ENCODE measurements at places on chromosomes 7 and 10.
A peak's percentile ranks its signal among the peaks of the same experiment; 100 is the strongest.

GRCh38 chr10:79390057-79390456 lies 42.8 kb downstream of the PPIF start:
- DNase-seq = no peak

GRCh38 chr10:94193466-94193924 lies 169.2 kb downstream of the NOC3L start:
- no peak for DNase-seq

DNA sequence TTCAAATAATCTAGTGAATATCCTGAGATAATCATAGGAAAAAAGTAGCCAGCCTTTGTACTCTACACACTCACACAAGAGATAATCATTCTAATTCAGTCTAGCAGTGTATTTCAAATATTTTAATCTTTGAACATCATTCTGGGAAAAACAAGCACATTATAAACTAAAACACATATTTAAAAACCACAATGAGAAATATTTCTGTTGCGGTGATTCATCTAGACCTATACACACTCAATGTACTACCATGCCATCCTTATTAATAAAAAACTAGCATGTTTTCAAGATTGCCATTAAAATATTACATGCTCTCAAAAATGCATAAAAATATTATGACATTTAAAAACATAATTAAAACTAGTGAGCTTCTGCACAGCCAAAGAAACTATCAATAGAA lies 11.8 kb downstream of the COG5 start:
- DNase-seq = no peak

DNA sequence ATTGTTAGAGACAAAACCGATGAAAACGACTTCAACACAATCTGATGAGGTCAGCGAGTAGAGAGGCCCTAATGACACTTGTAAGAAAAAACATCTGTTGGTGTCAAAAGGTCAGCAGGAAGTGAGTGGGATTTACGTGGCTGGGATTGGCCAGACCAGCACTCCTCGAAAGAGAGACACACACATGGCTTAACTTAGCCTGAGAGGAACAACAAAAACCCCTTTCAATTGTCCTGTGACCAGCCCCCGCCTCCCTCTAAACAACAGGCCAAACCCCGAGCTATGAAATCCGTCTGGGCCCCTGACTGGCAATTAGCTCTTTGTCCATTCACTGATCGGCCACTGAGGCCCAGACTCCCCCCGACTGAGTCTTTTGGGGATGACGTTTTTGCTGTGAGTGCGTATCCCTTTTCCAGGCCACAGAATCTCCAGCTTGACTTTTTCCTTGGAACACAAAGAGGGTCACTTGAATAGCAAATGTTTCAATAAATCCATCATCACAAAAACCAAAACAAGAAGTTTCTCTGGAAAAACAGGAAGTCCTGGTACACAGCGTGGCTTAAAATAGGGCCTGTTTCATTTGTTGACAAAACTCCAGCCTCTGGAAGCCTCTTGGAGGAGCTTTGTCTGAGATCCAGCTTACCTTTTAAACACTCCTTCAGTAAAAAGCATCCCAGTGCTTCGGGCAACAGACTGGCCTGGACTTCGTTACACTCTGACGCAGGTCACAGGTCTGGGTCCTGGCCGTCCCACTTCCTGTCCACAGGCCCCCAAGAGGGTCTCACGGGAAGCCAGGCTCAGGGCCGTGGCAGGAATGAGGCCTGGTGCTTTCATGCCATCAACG lies 103.0 kb downstream of the CTBP2 start:
- DNase-seq = peak; percentile 94

- no peak for DNase-seq
These were observed 17.0 kb downstream of the BCAP29 start for GRCh38 chr7:107596881-107597581.

DNA sequence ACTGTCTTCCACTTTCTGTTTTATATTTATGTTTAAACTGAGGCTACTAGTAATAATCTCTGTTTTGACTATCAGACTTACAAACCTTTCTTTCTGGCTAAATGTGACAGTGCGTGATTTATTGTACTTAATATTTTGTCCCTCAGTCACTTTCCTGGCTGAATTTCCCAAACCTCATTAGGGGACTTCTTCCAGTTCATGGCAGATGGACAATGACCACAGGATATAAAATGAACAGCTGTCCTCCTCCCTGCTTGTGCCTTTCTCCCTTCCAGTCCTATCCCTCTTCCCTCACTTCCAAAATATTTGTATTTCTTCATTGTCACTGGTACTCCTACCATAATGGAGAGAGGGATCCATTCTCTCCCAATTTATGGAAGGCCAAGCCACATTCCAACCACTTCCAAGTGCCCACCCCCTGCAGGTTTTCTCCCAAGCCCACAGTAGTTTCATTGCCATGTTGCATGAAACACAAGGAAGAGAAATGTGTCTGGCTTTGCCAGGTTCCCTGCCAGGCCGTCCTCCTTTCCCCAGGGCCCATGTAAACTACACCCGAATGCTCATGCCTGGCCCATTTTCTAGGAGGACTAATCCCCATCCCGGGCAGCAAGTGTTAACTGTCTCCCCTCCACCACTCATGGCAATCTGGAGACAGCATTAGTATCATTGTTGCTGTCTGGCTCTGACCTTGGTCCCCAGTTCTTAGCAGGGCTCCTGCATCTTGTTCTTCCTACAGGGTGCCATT lies 269.5 kb upstream of the SLC26A5 start:
- DNase-seq = no peak

GRCh38 chr7:143283381-143283780 lies 1.4 kb upstream of the TMEM139 start:
- DNase-seq = no peak

DNA sequence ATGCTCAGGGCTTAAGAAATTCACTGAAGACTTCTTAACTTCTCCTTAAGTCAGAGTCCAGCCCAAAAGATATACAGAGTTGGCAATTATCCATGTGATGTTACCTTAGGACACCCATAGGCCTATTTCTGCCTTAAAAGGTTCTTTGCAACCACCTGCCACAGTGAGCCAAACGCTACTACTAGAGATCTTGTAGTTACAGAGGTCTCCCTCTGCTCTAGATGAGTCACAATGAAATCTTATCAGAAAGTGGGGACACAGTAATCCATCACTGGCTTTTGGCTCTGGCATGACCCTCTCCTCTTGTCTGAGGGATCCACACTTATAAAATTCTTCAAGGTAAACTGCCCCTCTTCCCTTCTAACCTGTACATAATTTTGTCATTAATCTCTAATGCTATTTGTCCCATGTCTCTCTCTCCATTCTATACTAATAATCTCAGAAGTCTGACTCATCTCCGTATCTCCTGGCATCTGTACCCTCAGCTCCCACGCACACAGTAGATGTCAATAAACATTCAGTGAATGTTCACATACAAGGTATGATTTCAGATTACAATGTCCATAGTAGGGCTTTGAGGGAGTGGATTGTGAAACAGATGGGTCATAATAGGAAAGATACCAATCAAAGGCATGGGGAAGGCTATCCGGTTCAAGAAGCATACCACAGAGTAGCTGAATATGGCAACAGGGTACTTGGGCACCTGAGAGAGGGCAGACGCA lies 112.1 kb downstream of the SGMS1 start:
- DNase-seq = no peak

GRCh38 chr7:155843426-155844018 lies 31.3 kb upstream of the SHH start:
- DNase-seq = peak; percentile 24

DNA sequence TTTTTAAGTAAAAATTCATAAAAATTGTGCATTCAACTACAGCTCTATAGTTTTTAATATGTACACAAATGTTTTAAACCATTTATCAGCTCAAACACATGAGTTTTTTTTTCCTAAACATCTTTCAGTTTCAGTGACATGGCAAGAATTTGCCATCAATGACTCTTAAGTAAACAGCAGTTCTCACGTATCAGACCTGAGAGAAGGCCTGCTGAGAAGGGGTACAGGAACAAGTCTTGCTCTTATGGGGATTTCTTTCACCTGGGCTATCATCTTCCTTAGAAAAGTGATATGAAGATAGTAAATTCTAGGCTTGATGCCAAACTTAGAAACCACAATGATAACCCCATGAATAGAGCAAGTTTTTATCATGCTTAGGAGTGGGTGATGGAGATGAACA lies 467.8 kb downstream of the ARL4A start:
- no peak for DNase-seq

DNA sequence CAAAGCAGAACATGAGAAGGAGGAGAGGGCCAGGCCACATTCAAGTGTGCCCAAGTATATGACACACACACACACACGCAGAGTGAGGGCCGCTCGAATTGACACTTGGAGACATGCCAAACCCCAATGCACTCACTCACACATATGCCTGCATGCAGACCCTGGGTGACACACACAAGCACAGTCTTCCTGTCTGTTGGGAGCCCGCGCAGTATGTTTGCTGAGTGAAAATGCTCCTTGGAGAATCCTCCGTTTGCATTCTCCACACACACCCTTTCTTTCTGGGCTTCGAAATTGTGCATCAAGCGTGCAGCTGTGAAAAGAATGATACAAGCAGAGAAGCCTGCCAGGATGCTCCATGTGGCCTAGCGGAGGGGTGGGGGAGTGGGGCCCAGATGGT lies 120.9 kb downstream of the PLXNA4 start:
- no peak for DNase-seq

- no peak for DNase-seq
These were observed 145.9 kb downstream of the GFRA1 start for GRCh38 chr10:116126954-116127695.

GRCh38 chr7:143038635-143039034 lies 11.7 kb upstream of the OR9A2 start:
- DNase-seq = no peak

DNA sequence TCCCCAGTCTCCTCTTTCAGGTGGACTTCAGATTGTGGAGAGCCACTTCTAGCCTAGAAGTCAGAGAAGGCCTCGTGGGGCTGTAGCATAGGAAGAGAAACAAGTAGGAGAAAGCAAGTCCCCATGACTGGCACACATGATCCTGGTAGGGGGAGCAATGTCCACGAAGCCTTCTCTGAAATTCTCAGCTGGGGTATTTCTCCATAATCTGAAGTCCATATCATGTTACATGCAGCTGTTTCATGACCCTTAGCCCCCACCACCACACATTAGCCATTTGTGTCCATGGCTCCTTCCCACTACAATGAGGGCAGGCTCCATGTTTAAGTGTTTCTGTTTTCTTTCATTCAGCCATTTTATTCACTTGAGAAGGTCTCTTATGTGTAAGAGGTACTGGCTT lies 43.2 kb downstream of the LAMB4 start:
- DNase-seq = no peak

GRCh38 chr7:94391726-94392392 lies 2.8 kb upstream of the COL1A2 start:
- DNase-seq = no peak

GRCh38 chr7:158074896-158075632 lies 512.6 kb downstream of the PTPRN2 start:
- DNase-seq = no peak

GRCh38 chr10:71623098-71623985 lies 96.2 kb downstream of the C10orf105 start:
- peak; percentile 55 for DNase-seq

DNA sequence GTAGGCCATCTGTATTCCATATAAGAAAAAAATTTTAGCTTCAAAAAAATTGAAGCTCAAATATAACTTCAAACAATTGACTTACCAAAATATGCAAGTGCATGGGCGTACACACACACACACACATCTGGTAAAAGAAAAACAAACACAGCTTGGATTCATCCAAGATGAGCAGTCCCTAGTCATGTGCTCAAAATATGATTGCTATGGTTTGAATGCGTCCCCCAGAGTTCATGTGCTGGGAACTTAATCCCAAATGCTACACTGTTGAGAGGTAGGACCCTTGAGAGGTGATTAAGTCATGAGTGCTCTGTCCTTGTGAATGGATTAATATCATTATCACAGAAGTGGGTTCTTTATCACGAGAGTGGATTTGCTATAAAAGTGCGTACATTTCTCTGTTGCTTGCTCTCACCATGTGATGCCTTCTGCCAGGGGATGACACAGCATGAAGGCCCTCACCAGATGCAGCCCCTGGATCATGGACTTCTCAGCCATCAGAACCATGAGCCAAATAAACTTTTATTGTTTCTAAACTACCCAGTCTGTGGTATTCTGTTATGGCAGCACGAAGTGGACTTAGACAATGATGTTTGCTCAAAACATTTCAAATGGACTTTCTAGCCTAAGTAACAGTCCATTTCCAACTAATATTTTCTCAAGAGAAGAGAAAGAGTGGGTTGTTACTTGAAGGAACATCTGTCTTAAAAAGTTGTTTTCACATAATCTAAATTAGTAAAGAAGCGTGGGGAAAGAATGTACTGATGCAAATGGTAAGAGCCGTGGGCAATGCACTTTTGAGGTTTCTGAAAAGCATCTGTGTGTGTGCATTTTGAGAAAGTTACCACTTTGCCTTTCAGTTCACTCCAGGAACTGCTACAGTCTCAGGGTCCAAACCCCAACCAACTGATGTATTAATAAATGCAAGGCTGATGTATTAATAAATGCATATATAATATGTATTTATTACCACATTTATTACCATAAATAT lies 15.1 kb upstream of the SVIL start:
- DNase-seq = no peak

GRCh38 chr7:104206841-104207240 lies 972 bp downstream of the ORC5 start:
- DNase-seq = no peak

DNA sequence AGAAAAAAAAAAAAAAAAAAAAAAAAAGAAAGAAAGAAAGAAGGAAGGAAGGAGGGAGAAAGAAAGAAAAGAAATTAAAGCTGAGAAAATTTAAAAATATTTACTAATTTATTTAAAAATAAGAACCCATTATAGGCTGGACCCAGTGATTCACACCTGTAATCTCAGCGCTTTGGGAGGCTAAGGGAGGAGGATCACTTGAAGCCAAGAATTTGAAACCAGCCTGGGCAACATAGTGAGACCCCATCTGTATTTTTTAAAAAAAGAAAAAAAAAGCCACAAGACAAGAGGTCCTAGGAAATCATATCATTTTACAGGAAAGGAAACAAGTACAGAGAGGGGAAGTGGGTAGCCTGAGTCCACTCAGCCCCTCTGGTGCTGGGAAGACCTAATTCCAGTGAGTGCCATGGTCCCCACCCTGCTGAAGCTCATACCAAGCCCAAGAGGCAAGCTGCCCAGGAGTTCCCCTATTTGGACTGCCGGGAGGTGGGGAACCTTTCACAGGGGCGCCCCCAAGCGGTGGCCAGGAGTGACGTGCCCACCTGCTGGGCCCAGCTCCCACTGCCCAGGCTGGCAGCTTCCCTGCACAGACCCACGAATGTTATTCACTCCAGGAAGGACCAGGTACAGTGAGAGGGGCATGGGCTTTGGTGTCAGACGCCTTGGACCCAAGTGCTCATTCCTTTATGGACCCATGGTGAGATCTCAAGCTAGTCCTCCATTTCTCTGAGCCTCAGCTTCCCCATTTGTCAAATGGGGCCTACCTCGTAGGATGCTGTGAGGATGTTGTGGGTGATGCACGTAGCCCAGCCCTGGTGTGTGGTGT lies 133.6 kb downstream of the ZMIZ1 start:
- DNase-seq = no peak

GRCh38 chr7:23349484-23350157 lies 50.5 kb downstream of the MALSU1 start:
- no peak for DNase-seq

All from dorsolateral prefrontal cortex (tissue), 122 donors.